HS-27A (cell line): ENCODE measurements at places on chromosomes 16 and 17.

DNA sequence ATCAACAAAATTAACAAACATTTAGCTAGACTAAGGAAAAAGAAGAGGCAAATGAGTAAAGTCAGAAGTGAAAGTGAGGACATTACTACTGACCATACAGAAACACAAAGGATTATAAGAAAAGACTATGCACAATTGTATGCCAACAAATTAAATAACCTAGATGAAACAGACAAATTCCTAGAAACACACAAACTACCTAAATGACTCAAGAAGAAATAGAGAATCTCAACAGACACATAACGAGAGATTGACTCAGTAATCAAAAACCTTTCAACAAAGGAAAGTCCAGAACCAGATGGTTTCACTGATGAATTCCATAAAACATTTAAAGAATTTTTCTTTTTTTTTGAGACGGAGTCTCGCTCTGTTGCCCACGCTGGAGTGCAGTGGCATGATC lies 35.7 kb upstream of the MYLK3 start:
- DNase-seq, result no peak

DNA sequence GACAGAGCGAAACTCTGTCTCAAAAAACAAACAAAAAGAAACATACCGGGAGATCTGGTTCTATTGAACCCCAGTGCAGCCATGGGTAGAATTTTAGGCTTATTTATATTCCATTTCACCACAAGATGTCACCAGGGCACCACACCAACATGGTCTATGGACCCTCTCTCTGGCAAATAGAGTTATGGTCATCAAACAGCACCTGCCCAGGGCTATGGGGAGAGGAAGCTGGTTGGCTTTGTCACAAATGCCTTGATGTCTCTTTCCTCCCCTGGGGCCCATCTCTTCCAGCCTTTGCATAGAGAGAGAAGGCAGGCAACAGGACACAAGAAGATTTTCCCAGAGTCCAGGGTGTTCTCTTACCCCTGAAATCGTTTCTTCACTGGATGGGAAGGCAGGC lies 128.4 kb downstream of the WWOX start:
- DNase-seq, result no peak

GRCh38 chr17:55340686-55341085 lies 75.9 kb downstream of the HLF start:
- DNase-seq, result no peak

- DNase-seq, result no peak
Measured at GRCh38 chr17:41009301-41009760, 403 bp upstream of the KRTAP3-1 start.

DNA sequence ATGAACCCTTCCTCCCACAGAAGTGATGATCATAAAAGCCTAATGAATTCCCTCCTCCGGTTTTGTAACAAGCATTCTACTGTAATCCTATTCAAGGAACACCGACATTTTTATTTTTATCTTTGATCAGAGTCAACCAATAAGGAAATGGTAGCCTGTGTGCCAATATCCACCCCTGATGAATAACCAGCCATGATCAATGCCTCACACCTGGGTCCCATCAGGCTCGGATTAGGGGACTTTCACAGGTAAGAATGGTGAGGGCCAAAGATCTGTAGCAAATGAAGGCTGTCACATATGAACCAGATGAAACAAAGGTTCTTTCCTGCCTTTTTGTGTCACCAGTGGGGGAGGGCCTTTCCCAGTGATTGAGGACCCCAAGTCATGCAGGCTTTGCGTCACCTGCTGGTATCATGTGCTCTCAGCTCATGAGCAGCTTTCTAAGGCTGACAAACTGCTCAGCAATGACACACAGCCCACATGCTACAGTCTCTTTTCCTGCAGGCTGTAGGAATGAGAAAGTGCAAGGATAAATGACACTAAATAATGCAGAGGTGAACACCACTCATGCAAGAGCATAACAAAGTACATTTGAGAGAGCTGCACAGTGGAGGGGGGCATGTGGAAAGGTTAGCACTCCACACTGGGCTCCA lies 34.9 kb downstream of the TOM1L2 start:
- no peak for DNase-seq

DNA sequence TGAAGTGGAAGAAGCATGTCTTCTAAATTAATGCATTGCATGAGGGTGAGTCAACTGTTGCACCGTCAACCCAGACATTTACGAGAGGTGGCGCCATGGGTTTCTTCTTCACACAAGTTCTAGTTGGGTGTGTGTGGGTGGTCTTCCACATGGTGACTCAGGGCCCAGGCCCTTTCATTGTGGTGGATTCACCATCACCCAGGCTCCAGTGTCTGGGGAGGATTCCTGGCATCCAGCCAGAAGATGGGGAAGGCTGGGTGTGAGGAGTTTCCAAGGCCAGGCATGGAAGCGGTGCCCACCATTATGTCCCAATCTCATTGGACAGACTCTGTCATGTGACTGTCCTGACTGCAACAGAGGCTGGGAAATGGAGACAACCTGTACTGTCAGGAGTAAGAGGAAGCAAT lies 21.4 kb upstream of the JPH3 start:
- no peak for DNase-seq

- DNase-seq, result no peak
Measured at GRCh38 chr17:13539421-13539820, 62.3 kb downstream of the HS3ST3A1 start.
